ENCODE measurements at places on chromosomes 7 and 10.

GRCh38 chr7:139656387-139656786 is 121.4 kb downstream of the HIPK2 start:
- no peak for DNase-seq

- DNase-seq = no peak
Observed at GRCh38 chr7:37643876-37644275, 39.7 kb upstream of the GPR141 start.

DNA sequence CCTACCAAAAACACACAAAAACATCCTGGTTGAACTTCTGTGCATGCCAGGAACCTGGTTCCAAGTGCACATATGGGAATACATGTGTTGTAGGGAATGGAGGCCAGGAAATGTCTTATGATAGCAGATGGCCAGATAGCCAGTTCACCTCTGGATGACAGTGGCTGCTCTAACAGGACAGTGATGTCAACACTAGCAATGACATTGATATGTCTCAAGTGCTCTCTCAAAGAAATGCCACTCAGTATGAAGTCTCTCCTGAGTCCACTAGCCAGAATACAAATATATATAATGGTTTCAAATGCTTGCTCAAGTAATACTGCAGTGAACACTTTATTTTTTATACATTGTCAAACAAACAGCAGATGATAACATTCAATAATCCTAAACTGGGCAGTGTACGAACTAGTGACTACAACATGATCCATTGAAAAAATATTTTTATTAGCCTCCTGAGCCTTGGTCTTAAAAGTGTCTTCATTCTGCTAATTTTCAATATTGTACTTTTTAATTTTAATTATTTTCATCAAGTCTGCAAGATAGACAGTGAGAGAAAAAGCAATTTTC is 26.0 kb upstream of the PCDH15 start:
- no peak for DNase-seq

DNA sequence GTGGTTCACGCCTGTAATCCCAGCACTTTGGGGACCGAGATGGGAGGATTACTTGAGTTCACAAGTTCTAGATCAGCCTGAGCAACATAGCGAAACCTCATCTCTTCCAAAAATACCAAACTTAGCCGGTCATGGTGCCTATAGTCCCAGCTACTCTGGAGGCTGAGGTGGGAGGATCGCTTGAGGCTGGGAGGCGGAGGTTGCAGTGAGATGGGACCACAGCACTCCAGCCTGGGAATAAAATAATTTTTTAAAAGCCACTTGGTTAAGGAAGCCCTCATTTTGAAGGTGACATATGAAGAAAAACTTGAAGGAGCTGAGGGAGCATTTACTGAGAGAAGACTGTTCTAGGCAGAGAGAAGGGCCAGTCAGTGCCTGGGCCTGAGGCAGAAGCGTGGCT is 4.2 kb upstream of the EZH2 start:
- no peak for DNase-seq

DNA sequence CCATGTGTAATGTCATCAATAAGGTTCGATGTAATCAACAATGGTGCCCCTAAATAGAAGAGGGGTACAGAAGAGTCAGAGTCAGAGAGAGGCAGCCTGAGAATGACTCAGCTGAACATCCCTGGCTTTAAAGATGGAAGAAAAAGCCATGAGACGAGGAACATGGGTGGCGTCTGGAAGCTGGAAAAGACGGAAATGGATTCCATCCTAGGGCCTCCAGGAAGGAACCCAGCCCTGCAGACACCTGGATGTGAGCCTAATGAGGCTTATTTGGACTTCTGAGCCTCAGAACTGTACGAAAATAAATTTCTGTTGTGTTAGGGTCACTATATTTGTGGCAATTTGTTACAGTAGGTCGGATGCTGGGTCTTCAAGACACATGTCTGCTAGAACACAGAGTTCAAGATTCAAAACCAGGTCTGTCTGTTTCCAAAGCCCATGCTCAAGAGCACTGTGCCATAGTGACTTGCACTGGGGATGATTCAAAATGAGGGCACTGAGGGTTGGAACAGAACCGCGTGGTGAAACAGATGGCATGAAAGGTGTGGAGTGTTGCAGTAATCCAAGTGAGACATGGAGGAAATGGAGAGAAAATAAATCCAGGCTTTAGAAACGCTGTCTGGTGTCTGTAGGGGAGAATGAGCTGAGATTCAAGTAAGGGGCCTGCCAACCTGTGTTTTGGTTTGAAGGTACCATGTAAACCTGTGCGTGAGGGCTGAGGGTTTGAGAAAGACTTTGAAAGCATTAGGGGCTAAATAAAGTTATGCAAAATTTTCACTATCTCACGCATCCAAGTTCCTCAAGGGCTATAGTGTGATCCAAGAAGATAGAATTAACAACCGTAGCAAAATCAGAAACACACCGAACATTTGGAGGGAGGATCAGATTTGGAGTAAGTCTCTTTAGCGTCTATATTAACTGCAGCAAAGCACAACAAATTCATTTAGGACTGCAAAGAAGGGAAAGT is 849.1 kb upstream of the AUTS2 start:
- DNase-seq = no peak

DNA sequence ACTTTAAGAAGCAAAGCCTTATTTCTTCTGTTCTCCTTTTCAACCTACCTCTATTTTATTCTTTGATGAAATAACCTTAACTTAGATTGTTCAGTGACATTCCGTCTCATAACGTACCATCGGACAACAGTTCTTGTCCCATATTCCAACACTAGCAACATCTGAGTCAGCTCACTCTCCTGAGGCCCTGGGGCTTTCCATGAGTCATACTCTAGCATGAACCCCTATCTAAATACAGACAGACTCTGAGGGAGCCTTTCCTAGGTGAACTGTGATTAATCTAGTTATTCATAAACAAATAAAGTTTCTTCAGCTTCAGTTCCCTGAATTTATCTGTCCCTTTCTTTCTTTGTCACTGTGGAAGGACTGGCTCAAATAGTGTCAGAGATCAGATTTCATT is 168.7 kb upstream of the LYZL1 start:
- DNase-seq = no peak

DNA sequence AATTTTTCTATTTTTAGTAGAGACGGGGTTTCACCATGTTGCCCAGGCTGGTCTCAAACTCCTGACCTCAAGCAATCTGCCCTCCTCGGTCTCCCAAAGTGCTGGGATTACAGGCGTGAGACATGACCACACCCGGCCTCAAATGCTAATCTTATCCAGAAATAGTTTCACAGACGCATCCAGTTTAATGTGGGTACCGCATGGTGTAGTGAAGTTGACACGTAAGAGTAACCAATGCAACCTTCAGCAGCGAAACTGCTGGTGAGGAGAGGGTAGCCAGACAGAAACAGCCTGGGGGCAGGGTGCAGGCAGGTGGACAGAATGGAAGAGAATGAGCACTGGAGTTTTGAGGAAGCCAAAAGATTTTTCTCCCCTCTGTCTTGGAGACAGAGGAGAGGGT is 63.5 kb upstream of the FAM180A start:
- DNase-seq = no peak

DNA sequence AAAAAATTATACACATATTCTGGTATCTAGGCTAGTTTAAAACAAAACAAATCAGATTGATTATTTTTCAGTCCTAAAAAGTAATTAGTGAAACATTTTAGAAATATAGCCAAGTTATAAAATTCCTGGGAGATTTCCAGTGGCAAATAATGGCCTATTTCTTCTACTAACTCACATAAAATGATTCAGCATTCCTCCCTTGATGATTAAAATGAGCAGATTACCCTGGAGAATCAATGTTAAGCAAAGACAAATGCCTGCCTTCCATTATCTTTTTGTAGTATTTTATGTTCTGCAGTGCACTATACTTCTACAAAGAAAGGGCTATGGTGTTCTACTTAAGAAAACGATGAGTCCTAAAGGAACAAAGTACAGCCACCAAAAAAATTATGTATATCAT is 53.6 kb downstream of the PARD3 start:
- DNase-seq = no peak

DNA sequence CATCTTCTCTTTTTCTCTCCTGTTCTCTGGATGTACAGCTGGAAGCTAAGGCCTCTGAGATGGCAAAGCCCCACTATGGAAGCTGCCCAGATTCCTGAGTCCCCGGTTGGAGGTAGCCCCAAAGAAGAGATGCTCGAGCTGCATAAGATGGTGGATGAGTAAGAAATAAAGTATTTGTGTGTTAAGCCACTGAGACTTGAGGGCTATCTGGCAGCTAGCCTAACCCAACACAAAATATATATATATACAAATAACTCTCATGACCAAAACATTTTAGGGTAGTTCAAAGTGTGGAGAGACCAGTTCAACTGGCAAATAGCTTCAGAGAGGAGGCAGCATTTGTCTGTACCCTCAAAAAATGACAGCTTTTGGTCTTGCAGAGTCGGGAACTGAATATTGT is 72.4 kb upstream of the PDE1C start:
- no peak for DNase-seq
